ENCODE measurements at places on chromosomes 3 and 15.

- no peak for DNase-seq
Observed at GRCh38 chr15:48426044-48426443, 94.8 kb downstream of the DUT start.

GRCh38 chr3:156892701-156893100 lies 66.5 kb downstream of the LEKR1 start:
- no peak for DNase-seq

- no peak for DNase-seq
Observed at GRCh38 chr3:156388497-156389448, 166.1 kb downstream of the SSR3 start.

GRCh38 chr3:127680798-127681221 lies 8.1 kb downstream of the ABTB1 start:
- no peak for DNase-seq

DNA sequence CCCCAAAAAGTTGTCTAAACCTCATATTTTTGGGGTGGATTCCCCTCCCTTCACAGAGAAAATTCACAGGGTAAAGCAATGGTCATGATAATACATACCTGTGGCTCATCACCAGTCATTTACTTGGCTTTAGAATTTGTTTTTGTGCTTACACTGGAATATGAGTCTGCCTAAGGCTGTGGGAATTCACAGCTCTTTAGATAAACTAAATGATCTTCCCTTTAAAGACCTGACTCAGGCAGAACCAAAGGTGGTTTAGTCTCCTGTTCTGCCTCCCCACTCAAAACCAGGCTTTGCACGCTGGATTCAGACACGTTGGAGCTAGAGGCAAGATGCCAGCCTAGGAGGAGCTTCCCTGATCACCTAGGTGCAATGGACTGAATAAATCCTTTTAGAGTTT lies 40.3 kb upstream of the BNC1 start:
- DNase-seq, result no peak

DNA sequence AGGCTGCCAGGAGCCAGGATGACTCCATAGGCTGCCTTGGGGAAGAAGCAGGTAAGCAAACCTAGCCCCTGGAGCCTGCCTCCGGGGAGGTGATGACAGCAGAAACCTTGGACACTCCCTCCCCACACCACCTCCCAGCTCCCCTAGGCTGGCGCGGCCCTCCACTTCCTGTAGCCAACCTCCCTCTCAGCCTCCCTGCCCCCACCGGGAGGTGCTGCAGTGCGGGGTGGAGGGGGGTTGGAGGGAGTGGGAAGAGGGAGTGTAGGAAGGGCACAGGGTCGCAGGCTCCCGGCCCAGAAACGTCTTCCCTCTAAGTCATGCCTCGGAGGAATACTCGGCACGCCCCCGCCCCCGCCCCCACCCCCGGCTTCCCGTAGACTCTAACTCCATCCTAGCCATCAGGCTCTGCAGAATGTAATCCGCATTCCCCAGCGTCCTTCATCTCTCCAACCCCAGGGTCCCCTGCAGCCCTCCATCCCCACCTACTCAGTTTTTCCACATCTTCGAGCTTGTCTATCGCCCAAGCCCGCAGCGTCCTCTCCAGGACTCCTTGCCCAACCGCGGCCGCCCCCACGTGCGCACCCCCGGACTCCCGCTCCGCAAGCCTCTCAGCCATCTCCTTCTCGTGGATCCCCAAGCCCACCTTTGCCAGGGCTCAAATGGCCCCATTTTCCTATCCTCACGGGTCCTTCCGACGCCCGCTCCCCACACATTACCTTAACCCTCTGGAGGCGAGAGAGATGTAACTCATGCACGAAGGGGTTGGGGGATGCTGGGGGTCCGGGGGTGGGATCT lies 528 bp downstream of the LPCAT4 start:
- DNase-seq, result peak; percentile 25

DNA sequence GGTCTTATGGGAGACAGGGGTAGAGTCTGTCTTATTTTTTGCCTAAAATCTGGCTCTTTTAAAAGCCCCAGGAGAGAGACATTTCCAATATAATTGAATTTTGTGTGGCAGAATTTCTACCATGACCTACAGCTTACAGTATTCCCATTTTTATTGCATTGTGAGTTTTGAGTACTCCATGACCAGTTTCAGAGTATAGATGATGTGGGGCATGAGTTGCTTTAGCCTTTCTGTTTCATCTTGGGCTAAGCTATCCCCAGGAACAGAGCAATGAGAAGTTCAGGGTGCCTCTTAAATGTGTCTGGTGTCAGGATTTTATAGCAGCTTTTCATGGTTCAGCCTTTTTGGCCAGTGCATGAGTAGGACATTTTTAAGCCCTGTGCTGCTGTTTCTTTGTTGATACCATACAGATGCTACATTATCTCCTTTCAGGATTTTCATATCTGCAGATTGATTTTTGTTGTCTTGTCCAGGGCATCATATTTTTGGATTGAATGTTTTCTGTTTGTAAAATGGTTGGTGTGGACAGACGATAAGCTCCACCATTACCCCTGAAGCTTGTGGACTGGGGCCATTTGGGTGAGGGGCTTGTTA lies 3.5 kb downstream of the ABHD2 start:
- no peak for DNase-seq

DNA sequence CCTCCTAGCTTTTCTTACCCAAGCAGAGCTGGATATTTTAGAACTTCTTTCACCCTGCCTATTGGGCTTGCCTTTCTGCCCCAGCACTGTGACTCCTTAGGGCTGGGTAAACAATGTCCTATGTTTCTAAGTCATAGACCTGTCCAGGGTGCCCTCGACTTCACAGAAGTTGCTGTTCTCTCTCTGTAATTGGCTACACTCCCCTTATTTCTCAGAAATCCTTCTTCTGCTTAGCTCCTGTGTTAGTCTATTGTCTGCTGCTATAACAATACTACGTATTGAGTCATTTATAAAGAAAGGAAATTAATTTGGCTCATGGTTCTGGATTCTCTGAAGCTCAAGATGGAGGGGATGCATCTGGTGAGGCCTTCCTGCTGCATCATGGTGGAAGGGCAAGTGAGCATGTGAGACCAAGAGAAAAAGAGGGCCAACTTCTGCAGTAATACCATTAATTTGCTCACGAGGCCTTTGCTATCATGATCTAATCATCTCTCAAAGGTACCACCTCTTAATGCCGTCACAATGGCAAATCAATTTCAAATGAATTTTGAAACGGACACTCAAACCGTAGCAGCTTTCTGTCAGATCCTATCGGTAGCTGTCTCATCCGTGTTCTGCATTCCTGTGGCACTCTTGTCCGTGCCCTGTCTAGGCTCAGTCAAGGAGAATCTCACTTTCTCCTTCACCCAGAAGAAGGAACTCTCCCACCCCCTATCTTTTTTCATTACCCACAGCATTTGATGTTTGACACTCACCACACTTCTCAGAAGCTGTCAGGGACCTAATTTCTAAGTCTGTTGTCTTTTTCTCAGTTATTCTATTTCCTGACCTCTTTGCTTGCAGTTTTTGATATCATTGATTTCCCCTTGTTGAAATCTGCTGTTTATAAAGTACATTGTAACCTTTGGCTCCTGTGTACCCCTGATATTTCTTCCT lies 22.3 kb upstream of the GPR171 start:
- DNase-seq, result no peak

- no peak for DNase-seq
Observed at GRCh38 chr3:32818229-32818969, 602 bp downstream of the TRIM71 start.

GRCh38 chr15:47184908-47185801 lies 532.1 kb upstream of the SEMA6D start:
- no peak for DNase-seq

DNA sequence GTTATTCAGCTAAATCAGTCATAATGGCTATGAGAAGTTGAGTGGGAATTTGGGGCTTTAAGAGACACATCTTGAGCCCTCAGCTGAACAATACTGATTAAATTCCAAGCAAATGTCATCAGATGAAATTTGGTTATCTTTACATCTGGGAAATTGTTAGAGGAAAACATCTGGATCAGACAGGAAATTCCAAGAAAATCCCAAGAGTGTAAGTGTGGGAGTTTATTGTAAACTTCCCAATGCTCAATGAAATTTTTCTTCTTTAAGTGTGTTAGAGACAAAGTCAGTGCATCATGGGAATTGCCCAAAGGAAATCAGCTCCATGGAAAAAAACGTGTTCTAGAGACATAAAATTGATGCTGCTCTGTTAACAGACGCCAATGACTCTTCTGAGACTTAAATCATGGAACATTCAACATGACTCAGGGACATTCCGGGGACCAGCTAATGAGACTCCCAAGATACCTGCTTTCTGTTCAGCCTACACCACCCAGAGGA lies 19.8 kb upstream of the DCLK3 start:
- no peak for DNase-seq

GRCh38 chr3:130085881-130086280 lies 4.2 kb downstream of the ALG1L2 start:
- no peak for DNase-seq

DNA sequence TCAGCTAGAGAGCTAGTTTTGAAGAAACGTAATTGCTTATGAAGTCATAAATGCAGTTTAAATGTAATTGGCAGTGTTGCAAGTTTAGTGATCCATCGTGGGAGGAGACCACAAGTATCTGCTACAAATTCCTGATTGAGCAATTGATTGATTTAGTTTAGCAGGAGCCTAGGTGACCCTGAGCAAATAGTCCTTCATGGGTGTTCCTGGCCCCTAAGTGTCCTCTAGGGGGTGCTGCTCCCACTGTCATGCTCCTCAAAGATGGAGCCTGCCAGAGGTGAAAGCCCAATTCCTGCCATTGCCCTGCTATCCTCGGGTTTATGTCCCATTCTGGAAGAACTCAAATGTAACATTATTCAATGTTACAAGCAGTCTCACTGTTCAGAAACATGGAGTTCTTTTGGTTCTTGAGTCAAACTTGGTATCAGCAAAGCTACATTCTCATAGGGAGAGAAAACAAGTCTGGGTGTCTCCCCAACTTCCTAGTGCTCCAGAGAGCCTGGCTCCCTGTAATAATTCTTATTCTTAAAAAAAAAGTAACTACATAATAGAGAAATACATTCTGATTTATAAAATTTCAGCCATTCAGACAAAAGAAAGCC lies 29.8 kb upstream of the SENP5 start:
- peak; percentile 50 for DNase-seq

DNA sequence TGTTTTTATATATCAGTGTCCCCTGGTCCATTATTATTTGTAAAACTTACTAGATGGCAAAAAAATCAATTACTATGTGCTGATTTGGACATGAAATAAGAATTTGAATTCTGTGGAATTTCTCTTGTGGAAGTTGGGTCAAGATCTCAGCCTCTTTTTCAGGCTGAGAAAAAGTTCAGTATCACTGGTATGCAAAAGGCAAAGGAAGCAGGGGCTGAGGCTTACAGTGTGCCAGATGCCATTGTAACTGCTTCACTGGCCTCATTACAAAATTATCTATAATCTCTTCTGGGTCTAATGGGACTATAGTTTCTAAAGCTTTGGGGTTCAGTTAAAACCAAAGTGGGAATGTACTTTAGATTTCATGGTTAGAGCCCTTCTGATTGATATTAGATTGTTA lies 125.9 kb upstream of the SLC7A14 start:
- no peak for DNase-seq

DNA sequence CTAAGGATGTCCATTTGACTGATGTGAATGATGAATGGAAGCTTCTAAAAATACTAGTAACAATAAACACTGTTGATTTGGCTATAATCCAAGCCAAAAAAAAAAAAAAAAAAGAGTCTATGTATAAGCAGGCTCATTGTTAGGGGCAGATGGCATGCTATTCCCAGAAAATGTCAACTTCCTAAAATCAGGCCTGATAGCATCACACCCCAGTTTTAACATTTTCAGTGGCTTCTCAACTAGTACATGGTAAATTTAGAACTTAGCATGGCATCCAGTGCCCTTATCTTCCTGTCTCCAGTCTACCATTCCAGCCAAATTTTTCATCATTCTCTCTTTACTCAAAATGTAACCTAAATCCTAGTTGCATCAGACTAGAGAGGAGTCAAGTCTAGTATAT lies 288.2 kb upstream of the ZNF385D start:
- no peak for DNase-seq

GRCh38 chr3:40456279-40456939 lies 730 bp upstream of the RPL14 start:
- DNase-seq, result no peak

- no peak for DNase-seq
Observed at GRCh38 chr15:58448331-58448730, 16.5 kb downstream of the LIPC start.

DNA sequence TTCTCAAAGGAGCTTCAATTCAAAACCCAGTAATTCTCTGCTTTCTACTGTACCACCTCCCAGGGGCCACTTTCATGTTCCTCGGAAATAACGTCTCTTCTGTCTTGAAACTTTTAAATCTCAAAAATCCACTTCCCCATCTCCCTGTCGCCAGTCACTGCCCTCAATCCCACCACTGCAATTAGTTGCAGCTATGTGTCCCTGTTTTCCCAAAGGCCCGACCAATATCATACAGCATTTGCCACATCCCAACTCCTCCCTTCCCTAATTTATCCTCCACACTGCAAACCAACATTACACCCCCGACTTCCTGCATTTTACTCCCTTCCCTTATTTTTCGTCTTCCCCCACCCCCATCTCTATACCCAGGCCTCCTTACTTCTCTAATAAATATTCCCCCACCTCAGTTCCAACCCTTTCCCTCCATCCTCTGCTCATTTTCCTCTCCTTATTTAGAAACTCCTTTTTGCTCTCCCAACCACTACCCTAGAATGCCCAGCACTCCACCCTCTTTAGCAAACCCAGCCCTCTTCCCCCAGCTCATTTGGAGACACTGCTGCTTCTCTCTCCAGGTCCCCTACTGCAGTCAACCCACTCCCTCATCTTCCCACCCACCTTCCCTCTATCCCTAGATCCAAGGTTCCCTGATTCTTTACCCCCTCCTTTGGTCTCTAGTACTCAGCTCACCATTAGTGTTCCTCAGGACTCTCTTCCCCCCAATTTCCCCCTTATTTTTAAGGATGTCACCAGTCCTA lies 1.1 kb downstream of the NPTN start:
- DNase-seq, result no peak

DNA sequence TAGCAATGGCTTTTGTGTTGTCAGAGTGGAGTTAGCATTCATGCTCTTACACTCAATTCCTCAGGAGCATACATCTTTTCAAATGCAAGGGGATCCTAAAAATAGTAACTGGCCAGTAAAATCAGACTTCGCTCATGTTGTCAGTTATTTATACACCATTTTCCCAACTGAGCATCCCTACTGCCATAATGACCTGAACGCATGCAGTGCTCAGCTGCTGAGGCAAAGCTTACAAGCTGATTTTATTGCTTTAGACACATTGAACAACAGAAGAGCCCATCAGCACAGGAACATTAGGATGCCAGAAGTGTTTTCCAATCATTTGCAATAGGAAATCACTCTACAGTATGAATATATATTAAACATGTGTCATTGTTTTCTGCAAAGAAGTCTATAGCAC lies 689.7 kb upstream of the BCHE start:
- no peak for DNase-seq

DNA sequence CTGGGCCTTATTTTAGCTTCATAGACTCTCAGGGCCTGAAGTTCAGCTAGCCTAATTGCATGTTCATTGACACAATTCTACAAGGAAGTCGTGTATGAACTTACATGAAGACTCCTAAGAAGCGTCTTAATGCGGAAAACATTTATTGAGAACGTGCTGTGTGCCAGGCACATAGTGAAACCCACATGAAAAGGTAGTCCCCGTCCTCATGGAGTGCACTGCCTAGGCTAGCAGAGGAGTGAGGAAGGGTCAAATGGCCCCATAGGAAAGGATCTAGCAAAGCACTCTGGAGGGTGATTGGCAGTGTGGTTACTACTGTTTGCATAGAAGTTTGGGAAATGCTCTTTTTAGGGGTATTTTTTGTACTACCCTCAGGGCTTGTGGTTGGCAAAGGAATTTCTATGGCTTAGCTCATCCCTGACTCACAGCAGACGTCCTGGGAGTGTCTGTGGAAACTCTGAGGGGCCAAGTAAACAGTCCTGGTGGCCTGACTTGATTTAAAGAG lies 854 bp upstream of the NPTN start:
- no peak for DNase-seq

Data from effector memory CD4-positive, alpha-beta T cell (primary cell).